SK-N-SH (cell line): ENCODE measurements at places on chromosomes 5 and 9.

DNA sequence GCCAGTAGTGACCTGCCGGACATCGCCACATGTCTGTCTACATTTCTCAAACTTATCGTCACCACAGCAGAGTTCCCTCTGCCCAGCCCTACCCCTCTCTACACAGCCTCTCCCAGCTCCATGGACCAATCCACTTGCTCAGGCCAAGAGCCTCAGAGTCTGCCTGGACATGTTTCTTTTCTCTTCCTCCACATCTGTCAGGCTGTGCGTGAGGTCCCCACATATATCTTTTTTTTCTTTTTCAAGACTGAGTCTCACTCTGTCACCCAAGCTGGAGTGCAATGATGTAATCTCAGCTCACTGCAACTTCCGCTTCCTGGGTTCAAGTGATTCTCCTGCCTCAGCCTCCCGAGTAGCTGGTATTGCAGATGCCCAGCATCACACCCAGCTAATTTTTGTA is 62.7 kb upstream of the GGTA1 start:
- no peak for DNase-seq

DNA sequence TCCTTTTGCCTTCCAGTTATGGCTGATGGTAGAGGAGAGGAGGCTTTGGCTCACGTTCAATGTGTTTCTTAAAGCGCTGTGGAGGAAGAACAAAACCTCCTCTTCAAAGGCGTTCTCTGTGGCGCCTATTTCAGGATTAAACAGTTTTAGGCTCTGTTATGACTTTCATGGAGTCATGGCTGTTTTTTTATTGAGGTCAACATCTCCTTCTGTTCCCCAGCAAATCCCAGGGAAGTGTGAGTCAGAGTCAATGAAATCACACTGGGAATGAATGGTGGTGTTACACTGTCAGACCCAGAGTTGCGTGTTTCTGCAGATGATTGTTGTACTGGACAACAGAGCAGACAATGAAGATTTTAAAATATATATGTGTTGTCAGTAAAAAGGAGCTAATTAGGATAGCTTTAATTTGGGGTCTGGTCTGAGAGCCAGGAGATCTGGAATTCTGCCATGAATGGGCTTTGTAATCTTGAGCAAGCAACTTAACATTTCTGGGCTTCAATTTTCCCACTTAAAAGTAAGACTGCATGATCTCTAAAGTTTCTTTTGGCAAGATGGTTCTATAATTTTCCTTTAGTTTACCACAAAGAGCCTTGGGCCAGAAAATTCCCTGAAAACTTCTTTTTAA is 240.7 kb downstream of the CSNK1G3 start:
- no peak for DNase-seq

GRCh38 chr5:147949711-147950573 is 43.6 kb upstream of the C5orf46 start:
- DNase-seq, result peak; percentile 67

DNA sequence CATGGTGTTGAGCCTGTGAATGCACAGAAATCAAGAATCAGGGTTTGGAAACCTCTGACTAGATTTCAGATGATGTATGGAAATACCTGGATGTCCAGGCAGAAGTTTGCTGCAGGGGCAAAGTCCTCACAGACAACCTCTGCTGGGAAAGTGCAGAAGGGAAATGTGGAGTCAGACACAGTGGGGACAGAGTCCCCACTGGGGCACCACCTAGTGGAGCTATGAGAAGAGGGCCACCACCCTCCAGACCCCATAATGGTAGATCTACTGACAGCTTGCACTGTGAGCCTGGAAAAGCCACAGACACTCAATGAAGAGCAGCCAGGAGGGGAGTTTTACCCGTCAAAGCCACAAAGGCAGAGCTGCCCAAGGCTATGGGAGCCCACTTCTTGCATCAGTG is 181.9 kb upstream of the SEMA6A start:
- DNase-seq, result no peak

DNA sequence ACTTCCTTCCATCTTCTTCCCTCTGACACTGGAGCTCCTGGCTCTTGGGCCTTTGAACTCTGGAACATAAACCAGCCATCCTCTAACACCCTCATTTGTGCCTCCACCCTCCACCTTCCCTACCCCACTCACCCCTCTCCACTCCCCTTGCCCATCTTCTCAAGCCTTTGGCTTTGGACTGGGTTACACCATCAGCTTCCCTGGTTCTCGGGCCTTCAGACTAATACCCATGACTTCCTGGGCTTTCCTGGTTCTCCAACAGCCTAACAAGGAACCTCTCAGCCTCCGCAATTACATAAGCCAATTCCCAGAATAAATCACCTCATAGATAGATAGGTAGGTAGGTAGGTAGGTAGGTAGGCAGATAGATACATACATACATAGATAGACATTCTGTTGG is 67.1 kb downstream of the FREM1 start:
- no peak for DNase-seq

GRCh38 chr9:121910491-121911040 is 182.5 kb downstream of the TTLL11 start:
- DNase-seq, result no peak

DNA sequence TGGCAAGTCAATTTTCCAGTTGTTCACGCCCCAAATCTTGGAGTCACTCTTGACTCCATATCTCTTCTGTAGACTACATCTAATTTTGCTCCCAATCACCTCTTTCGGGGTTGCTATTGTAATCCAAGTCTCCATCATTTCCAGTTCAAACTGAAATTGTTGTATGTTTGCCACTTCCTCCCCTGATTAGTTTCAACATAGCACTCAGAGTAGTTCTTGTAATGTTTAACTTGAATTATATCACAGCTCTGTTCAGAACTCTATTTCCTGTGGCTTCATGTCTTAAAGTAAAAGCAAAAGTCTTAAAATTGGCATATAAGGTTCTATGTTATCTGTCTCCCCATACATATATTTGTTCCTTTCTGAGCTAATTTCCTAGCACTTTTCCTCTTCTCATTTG is 348.5 kb upstream of the RIOK2 start:
- no peak for DNase-seq

GRCh38 chr5:53834500-53834899 is 274.1 kb downstream of the NDUFS4 start:
- no peak for DNase-seq

DNA sequence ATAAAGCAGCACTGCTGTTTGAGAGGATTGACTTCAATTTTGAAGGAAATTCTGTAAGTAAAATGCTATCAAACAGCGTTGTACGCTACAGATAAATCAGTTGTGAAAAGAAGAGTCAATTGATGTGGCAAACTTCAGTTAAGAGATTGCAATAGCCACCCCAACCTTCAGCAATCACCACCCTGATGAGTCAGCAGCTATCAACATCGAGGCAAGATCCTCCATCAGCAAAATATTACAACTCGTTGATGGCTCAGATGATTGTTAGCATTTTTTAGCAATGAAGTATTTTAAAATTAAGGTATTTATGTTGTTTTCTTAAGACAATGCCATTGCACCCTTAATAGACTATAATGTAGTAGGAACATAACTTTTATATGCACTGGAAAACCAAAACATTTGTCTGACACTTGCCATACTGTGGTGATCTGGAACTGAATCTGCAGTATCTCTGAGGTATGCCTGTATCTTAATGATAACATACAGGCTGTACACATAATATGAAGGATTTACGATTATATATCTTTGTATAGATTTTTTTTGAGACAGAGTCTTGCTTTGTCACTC is 47.5 kb downstream of the VPS13A start:
- DNase-seq, result no peak

- no peak for DNase-seq
Observed at GRCh38 chr9:115956371-115956770, 197.2 kb upstream of the PAPPA start.

- no peak for DNase-seq
Observed at GRCh38 chr9:124410321-124410913, 4.8 kb downstream of the PSMB7 start.

GRCh38 chr5:130885691-130886090 is 279.4 kb downstream of the HINT1 start:
- no peak for DNase-seq

GRCh38 chr5:95862671-95863382 is 40.3 kb upstream of the GLRX start:
- DNase-seq, result no peak

DNA sequence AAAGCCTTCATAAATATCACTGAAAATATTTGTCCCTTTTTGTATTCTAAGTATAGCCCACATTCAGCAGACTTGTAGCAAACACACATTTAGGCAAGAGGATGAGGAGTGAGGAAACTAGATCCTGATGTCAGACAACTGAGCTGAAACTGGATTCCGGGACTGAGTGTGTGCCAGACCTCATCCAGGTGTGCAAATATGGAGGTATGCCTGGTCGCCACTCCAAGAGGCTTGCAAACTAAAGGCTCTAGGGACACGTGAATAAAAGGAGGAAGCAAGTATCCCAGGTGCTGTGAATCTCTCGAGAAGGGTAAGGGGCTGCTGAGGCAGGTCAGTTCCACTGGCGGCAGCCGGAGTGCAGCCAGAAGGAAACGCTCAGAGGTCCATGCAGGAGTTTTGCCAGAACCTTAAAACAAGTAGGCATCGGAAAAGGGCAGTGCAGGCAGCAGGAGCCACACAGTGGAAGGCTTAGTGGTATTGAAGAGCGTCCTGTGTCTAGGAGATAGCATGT is 77.4 kb upstream of the ALDH1B1 start:
- no peak for DNase-seq

DNA sequence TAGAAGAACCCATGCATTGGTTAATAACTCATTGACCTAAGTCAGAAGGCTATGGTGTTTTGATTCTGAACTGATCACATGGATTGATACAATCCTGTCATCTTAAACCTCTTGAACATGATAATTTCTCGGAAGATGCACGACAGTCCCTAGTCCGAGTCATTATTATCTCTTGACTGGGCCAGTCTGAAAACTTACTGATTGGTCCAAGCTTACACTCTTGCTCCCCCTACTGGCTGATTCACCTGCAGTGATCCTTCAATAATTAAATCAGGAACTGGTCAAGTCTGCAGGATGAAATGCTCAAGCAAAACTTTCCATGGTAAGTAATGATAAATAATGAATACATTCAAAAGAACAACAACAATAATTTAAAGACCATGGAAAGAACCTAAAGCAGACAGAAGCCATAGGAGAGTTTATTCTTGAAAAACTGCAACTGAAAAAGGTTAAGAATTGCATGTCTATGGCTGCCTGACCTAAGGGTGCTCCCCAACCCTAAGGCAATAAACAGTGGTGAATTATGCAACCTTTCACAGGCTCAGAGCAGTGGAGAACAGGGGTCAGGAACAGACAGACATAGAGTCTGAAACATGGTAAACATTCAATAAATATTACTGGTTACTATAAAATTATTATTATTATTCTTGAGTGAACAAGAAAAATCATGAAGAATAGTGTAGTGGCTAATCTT is 79.3 kb downstream of the BRINP1 start:
- DNase-seq, result peak; percentile 47

- DNase-seq, result no peak
Observed at GRCh38 chr5:60541980-60542379, 158.0 kb downstream of the DEPDC1B start.

- DNase-seq, result no peak
Observed at GRCh38 chr9:13857521-13857920, 456.4 kb downstream of the NFIB start.

DNA sequence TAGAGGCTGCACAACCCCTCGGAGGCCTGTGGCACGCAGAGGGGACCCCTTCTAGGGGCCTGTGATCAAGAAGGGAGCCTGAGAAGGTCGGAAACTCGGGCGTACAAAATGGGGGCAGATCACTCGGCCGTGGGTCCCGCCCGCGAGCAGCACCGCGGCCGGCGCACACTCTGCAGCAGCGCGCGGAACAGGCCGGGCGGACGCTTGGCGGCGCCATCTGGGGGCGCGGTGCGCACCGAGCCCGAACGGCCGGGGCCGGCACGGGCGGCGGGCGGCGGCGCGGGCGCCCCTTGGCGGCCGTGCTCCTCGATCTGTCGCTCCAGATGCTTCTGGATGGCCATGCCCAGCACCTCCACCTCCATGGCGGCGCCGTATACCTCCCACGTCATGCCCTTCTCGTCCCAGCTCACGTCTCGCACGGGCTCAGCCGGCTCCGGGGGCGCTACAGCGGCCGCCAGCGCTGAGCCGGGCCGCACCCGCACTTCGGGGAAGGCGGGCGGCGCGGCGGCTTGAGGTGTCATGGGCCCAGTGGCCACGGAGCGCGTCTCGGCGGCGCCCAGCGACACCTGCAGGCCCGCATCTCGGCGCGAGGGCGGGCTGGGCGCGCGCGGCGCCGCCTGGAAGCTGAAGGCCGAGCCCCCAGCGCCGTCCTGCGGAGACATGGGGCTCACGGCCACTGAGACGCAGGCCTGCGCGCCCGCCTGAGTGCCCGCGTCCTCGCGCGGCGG is 13.1 kb downstream of the GPRIN1 start:
- no peak for DNase-seq

- no peak for DNase-seq
Observed at GRCh38 chr5:13673511-13673910, 271.0 kb downstream of the DNAH5 start.

DNA sequence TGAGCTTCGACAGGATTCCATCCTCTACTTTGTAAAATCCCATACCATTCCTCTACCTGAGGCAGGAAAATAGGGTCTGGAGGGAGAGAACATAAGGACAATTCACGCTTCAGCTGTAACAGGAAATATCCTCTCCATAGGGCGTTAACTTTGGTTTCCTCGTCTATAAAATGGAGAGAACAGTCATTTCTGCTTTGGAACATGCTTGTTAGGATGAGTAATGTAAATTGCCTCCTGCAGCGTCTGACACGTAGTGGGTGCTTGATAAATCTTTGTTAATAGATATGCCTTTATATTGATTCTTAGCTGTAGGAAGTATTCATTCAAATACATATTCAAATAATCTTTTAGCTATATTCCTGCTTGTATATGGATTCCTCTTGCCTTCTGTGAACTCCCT is 711 bp upstream of the SUB1 start:
- DNase-seq, result no peak

DNA sequence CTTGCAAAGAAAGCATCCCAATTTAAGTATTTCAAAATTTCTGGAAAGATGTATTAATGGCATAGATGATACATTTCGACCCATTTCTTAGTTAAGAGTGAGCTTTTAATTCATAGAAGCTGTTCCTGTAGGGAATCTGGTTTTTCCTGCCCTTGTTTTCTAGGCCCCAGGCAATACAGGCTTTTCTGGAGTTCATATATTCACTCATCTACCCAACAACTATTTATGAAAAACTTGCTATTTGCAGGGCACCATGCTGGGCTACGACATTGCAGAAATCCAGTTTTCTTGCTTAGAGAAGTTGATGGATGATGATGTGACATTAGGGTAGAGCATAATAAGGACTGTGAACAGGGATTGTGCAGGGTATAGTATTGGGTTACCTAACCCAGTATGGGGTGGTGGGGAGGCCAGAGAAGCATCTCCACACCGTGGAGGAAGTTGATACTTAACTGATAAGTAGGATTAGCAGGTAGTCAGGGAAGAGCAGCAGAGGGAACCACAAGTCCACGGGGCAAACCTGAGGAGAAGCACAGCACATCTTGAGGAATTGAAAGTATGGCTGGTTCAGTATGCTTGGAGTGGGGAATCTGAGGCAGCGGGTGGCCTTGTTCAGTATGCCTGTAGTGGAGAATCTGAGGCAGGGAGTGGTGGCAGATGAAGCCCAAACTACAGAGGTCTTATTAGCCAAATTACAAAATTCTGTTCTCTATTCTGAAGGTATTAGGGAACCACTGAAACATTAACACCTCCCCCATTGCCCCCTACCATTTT is 247.5 kb downstream of the ARRDC3 start:
- no peak for DNase-seq

GRCh38 chr5:73136055-73136562 is 15.7 kb downstream of the TMEM171 start:
- no peak for DNase-seq
